ENCODE measurements at places on chromosomes 2 and 18.
A peak's percentile ranks its signal among the peaks of the same experiment; 100 is the strongest.

- DNase-seq: no peak
Observed at GRCh38 chr2:38496927-38497669, 105.6 kb downstream of the HNRNPLL start.

GRCh38 chr2:28055325-28055970, 164.9 kb downstream of the BABAM2 start:
- no peak for DNase-seq

DNA sequence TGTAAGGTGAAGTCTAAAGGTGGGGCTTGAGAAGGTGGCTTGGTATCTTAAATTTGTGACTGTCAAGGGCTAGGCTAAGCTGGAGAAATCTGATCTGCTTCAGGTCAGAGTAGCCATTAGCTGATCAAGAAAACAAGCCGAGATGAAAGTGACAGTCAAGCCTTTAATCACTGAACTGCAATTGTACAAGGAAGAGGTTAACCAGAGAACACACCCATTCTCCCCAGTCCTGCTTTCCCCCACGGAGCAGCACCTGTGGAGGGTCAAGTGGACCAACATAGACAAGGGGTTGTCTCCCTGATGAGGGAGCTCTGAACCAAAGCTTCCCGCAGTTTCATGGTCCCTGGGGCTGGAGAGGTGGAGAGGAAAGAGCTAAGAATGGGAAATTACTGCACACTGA, 901.2 kb downstream of the DCC start:
- no peak for DNase-seq

DNA sequence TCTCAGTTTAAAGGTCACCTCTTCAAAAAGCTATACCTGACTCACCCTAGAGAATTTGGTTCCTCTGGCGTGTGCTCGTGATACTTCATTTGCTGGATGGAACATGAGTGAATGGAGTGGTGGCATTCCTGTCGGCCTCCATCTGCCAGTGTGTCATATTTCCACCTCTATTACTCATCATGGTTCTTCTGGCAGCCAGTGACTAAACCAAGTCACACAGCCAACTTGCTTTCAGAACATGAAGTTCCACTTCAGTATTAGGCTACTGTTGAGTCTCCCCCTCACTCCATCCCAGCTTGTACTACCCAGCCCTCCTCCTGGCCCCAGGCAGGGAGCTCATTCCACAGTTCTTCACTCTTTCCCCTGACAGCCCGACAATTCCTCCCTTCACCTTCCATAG, 169.8 kb downstream of the MREG start:
- DNase-seq: no peak

DNA sequence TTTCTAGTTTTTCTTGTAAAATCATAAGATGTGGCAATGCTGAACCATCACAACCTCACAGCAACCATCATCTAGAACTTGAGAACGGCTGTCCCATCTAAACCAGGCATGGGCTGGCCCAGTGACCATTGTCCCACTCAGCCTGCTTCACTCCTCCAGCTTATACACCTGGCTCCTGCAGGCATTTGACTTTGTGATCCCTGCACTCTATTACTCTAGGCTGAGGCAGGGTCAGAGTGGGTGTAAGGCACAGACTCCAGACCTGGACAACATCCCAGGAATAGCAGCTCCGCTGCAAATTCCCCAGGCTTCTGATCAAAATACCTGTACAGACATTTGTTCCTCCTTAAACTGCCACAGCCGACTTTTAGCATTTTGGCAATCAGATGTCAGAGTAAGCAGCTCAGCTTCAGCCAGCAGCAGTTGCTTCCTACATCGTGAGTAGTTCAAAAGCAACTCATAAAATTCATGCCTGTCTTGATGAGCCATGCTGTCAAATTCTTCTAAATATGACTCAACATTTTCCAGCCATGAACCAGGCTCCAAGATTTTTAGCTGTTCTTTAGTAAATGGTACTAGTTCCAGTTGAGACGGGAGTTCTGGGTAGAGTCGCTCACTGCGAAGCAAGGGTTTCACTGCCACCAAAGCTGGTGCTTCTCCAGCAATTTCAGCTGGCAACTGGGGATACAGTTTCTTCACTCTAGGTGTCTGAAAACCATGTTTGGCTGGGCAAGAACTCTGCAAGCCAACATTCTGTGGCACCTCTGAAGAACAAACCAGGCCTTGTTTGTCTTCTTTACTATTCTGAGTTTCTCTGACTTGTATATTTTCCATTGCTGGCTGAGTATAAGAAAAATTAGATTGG, 12.8 kb downstream of the EPG5 start:
- no peak for DNase-seq

GRCh38 chr2:217249121-217250012, 389.5 kb upstream of the TNP1 start:
- DNase-seq: peak; percentile 82

DNA sequence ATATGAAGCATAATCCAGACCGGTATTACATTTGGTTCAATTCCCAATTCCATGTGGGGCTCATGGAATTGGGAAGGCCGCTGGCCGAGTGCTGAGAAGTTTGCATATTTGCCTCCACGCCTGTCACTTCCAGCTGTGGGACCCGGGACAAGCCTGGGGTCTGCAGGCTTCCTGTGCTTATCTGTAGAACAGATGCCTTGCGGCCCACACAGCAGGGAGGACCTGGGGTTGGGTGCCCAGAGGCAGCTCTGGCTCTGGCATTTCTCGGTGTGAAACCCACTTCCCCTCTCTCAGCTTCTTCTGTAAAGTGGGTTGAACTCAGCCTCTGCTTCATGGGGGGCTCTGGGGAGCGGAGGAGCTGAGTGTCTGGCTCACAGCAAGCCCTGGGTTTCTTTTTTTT, 97.9 kb downstream of the SH3BP4 start:
- DNase-seq: no peak

- no peak for DNase-seq
Observed at GRCh38 chr18:50340078-50340477, 34.8 kb upstream of the SKA1 start.

DNA sequence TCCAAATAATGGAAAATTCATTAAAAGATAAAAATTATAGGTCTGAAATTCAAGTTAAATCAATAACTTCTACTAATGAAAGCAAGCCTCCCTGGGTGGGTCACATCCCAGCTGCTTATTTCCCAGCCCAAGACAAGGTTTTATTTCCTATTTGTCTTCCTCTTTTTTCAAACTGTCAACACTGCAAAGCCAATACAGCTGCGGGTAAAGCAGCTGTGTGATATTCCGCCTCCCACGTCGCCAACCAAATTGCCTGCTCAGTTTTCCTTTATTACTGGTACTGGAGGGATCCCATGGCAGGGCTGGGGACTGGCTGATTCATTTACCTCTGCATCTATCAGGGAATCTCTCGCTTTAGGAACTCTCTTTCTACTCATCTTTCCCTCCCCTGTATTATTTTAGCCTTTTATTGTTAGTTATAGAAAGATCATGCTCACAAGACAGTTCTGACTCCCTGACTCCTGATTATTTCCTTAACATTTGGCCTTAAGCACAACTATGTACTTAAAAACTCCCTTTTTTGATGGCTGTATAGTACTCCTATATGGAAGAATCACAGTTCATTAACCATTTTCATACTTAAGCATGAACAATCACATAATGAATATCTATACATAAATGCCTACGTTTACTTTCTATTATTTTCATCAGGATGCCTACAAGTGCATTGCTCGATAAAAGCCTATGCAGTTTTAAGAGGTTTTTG, 253.1 kb downstream of the CDCA7 start:
- DNase-seq: no peak

- no peak for DNase-seq
Observed at GRCh38 chr18:56235071-56235470, 403.3 kb downstream of the TXNL1 start.

DNA sequence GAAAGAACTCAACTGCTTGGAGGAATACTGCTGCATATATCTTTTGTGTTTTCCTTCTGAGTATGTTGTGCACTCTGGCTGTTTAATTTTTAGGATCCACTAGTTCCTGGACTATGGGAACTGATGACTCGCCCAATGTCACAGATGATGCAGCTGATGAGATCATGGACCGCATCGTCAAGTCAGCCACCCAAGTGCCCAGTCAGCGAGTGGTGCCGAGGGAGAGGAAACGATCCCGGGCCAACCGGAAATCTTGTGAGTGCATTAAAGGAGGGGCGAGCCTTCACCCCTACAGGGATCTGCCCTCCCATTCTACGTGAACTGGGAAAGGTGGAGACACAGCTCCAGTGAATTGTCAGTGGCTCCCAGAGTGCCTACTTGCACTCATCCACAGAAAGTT, 59.6 kb downstream of the TPGS2 start:
- no peak for DNase-seq

- no peak for DNase-seq
Observed at GRCh38 chr2:68501768-68502167, 34.4 kb downstream of the APLF start.

DNA sequence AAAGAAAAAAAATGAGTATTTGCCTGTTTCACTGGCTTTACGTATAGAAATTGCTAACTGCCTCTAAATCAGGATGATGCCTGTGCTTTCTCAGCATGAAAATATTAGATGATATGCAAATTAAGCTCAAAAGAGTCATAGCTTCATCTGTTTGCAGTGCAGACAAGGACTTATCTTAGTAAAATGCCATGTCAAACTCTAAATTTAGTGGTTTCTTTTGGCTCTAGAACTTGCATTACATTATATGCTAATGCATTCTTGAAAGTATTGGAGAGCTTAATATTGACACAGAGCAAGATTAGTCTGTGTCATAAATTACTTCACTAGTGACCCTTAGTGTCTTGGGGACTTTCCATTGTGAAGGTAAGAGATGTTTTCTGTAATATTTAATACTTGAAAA, 1109.1 kb upstream of the NRXN1 start:
- no peak for DNase-seq

- no peak for DNase-seq
Observed at GRCh38 chr2:164439885-164440284, 181.4 kb downstream of the GRB14 start.

GRCh38 chr2:41024816-41025215, 572.9 kb upstream of the SLC8A1 start:
- DNase-seq: no peak

GRCh38 chr2:94923196-94923595, 52.0 kb downstream of the TEKT4 start:
- no peak for DNase-seq

DNA sequence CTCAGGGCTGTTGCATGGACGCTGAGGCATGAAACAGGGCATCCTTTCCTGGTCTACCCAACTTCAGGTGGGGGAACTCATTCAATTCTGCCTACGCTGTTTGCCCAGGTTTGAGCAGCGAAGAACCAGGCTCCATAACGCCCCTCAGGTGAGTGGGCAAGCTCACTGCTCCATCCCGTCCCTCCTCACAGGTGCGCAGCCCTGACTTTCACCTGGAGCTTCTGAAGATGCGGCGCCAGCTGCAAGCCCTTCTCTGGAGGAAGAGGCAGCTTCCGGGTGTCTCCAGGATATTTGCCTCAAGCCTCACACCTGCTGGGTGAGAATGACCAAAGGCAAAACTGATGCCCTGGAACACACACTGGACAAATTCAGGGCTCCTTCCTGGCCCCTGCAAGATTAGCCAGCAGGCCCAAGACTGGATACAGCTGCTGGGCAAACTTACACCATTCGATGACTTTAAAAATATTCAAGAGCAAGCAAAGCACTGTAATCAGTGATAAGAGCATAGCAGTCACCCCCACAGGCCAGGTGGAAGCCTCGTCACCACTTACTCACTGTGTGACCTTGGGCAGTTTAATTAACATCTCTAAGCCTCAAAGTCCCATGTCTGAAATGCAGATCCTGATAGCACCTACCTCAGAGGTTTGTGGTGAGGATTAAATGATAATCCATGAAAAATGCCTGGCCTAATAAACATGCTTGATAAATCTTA, 97.7 kb downstream of the GYPC start:
- no peak for DNase-seq

GRCh38 chr18:23056315-23056714, 79.0 kb upstream of the CABLES1 start:
- DNase-seq: no peak

- DNase-seq: peak; percentile 30
Observed at GRCh38 chr2:150477347-150477746, 10.1 kb downstream of the RND3 start.

DNA sequence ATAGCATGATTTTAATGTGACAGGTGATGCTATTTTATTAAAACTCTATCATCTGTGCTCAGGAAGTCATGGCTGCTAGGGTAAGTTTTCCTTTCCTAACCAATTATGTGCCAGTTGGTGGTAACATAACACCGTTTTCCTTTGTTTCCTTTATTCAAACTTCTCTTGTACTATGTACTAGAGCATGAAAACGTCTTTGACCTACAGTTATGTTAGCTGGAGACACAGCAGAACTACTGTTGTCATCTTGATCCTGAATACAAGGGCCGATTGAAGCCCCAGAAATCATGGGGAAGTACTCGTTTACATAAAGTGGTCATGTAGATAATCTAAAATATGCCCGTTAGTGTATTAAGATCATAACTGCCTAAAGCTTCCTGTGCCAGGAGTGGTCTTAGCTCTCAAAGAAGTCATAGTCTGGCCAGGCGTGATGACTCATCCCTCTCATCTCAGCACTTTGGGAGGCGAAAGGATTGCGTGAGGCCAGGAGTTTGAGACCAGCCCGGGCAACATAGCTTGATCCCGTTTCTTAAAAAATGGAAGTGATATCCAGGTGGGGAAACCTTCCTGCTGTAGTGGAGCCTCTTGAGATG, 20.5 kb downstream of the NEDD4L start:
- no peak for DNase-seq

- peak; percentile 55 for DNase-seq
Observed at GRCh38 chr2:119158563-119159347, at the start of gene C1QL2. C1QL2 (minus strand) TSS chr2:119158751; CDS start chr2:119158269, 482 bp downstream.

DNA sequence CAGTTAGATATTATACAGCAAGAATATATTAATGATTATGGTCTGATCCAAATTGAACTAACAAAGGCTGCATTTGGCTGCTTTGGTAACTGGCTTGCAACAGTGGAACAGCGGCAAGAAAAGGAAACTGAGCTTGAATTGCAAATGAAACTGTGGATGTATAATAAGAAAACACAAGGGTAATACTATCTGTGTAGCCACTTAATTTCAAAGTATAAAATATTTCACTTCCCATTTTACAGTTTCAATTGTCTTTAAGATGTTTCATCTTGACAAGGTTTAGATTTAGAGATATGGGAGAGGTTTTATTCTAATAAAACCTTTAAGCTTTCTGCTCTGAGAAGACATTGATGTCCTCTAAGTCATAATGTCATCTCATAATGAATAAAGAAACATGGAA, 23.8 kb downstream of the WDR75 start:
- DNase-seq: no peak

DNA sequence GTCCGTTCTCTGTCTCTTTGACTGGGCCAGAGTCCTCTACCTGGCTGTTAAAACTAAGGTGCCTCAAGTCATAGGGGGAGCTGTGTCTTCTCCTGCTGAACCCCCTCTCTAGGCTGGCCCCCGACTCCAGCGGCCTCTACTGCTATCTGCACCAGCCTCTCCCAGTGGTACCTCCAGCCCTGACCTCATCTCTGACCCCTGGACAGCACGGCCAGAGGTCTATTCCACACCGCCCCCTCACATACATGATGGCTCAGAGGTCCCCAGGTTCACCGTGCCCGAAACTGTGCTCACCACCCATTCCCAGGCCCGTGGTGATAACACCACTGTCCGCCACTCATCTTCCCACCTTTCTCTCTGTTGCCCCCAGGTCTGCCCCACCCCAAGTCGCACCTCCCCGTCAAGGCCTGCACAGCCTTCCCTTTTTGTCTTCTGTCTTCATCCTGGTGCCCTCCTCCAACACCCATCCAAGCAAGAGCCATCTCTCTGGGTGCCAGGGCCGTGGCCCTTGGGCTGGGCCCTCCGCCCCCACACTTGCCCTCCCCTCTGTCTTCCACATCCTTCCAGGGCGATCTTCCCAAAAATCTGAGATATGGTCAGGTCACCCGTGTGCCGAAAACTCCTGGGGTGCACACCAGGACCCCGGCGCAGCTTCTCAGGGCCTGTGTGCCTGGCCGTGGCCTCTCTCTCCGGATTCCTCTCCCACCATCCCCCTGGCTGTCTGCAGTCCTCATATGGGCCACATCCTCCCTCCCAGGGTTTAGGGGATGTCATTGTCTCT, 134.4 kb upstream of the ID2 start:
- no peak for DNase-seq

Measured in ELF-1 (cell line).